ENCODE measurements at places on chromosomes 7 and 10. TPM values are rescaled to one million over a fixed set of nuclear protein-coding genes. Genes with fewer than 3 reads are reported as not detected.

The CALML5 gene
- not detected for total RNA-seq

The FAM25G gene
- total RNA-seq, result 0.98 TPM

The SLC18A3 gene
- not detected for total RNA-seq

The COBL gene
- 49.2 TPM for total RNA-seq

The CALHM2 gene
- total RNA-seq, result 3.5 TPM

The PNLIPRP2 gene
- 5.0 TPM for total RNA-seq

The SNX10 gene
- 4.9 TPM for total RNA-seq

The ZNF365 gene
- 0.25 TPM for total RNA-seq

The PDE6C gene
- total RNA-seq, result not detected

The WDR91 gene
- 6.5 TPM for total RNA-seq

The AKR1B15 gene
- 10.6 TPM for total RNA-seq

The GPR15LG gene
- 560 TPM for total RNA-seq

The OPN1SW gene
- total RNA-seq, result not detected

The EPO gene
- total RNA-seq, result not detected

The ZNF503 gene
- total RNA-seq, result 8.0 TPM

The FEZF1 gene
- not detected for total RNA-seq

The GIMAP6 gene
- total RNA-seq, result 7.1 TPM

The HMX2 gene
- 0.13 TPM for total RNA-seq

The MOGAT3 gene
- 47.7 TPM for total RNA-seq

The MYO1G gene
- total RNA-seq, result 2.1 TPM

The VSTM4 gene
- total RNA-seq, result 3.1 TPM

The GIMAP2 gene
- 6.9 TPM for total RNA-seq

The CALN1 gene
- total RNA-seq, result 0.37 TPM

The CELF2 gene
- 34.4 TPM for total RNA-seq

All from colonic mucosa (tissue), 4 donors.